ENCODE measurements at places on chromosomes 16 and 17.

DNA sequence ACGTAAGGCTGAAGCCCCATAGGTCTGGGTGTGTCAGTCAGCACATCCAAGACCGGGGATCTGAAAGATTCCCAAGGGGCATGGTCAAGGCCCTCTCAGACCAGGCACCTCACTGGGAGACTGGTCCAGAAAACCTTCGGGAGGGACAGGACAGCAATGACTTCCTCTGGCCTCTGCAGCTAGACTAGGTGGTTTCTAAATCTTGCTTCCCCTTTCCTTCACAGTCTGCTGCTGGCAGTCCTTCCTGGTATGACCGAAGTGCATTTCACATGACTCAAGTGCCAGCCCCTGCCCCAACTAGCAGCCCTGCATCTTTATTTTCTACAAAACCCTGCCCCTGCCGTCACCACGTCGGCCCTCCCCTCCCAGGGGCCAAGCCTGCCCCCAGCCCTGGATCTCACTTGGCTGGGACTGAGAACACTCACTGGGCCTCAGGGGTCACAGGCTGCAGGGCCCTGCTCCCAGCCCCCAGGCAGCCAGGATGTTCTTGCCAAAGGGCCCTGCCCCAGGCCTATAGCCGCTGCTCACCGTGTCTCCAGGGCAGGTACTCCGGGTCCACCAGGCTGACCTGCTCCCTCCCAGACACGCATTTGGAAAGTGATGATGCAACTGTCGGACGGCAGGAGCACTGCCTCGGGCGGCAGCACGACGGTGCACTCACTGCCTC lies 18.3 kb downstream of the POLR3K start:
- DNase-seq = no peak

GRCh38 chr17:75270218-75270965 lies 639 bp downstream of the MIF4GD start:
- DNase-seq = peak; percentile 43

DNA sequence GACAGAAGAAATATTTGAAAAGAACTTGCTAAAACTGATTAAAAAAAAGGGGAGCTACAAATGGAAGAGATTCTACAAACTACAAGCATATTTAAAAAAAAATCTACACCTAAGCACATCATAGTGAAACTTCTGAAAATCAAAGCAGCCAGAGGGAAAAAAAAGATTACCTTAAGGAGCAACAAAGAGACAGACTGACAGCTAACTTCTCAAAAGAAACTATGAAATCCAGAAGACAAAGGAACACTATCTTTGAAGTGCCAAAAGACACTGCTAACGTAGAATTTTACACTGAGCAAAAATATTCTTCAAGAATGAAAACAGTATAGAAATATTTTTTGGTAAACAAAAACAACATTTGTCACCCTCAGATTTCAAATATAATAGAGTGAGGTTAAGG lies 151.2 kb downstream of the MYO1D start:
- no peak for DNase-seq

DNA sequence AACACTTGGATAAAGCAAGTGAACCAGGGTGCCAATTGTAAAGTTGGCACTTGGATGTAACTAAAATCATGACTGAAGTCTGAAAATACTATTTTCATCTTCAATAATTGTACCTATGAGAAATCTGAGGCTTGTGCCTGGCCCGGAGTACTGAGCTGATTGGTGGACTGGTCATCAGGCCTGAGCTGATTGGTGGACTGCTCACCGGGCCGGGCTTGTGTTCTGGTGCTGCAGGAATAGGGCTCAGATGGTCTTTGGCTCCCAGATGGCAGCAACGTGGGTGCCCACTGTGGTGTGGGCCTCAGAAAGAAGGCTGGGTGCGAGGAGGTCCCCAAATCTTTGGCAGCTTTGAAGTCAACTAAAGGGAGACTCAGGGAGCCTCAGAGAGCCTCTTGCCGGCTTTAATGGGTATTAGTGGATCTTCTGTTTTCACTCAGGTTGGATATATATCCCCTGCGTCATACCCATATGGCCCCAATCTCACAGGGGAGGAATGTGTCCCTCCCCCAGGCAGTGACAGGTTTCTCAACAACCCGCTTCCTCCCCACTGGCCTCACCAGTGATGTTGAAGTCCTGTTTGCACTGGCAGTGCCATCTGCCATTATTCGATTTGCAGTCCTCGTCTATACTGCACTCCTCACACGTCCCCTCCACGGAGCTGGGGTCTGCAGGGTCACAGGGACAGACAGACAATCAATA lies 4.7 kb downstream of the UMOD start:
- DNase-seq = no peak

- no peak for DNase-seq
Observed at GRCh38 chr17:63116967-63117830, 151.2 kb downstream of the TANC2 start.

- DNase-seq = no peak
Observed at GRCh38 chr16:51055434-51055833, 95.6 kb downstream of the SALL1 start.

DNA sequence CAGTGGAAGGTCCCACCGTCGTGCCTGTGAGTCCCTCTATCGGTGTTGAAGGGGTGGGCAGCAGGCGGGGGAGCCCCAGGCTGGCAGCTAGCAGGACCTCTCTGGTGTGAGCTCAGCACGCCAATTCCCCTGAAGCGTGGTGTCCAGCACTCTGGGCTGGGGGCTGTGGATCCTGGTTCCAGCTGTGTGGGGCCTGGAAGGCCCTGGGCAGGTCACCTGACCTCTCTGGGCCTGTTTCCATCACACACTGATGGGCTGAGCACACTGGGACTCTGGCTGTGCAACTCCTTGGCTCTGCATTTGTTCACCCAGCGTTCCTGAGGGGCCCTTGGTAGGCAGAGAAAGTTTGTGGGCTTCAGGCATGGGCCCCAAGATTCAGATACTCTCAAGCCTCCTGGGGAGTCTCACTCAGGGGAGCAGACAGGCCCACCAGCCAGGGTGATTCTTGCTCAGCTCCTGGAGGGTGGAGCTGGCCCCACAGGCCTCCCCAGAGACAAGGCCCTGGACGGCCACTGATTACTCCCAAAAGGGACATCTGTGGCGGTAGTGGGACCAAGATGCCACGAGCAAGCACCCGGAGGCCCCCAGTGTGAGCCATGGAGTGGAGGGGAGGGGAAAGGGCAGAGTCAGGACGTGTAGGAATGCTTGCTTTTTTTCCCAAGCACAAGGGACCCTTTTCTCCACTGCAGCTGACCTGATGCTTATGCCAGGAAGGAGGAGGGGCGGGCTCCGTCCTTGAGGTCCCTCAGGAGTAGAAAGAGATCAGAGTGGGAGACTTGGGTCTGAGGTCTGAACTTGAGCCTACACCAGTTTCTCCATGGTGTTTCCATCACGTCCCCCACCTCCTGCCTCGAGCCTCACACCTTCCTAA lies 8.5 kb downstream of the SCGB1C2 start:
- no peak for DNase-seq

GRCh38 chr17:67862614-67863217 lies 37.4 kb downstream of the BPTF start:
- DNase-seq = no peak

DNA sequence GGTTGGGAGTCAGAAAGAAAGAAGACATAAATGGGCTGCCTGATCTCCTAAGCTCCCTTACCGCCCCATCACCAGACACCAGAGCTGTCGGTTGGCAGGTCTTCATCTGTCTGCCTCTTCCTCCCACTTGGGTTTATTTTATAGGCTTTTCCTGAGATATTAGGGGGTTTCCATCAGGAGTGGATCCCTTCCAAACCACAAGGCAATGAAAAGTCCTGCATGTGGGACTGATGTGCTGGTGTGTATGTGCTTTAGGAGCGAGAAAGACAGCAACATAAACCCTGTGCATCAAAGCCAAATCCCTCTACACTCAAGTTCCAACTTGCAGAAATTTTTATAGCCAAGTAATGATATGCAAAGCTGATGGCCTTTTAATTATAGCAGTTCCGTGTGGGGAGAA lies 389.5 kb downstream of the SLC39A11 start:
- DNase-seq = no peak

- no peak for DNase-seq
Observed at GRCh38 chr17:73196500-73196899, 3.6 kb downstream of the COG1 start.

DNA sequence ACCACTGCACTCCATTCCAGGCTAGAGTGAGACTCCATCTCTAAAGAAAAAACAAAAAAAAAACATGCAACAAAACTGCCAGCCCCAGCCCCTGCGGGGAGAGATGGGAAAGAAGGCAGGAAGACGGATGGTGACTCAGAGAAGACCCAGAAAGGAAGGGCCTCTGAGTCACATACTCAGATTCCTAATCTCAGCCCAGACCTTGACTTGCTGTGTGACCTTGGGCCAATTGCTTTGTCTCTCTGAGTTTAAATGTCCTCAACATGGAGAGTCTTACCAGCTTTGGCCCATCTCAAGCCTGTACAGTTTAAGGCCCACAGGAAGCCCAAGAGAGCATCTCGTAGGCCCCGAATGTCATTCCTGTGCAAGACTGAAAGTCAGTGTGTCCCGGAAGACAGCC lies 86.5 kb upstream of the LHX1 start:
- no peak for DNase-seq

- DNase-seq = no peak
Observed at GRCh38 chr17:41326173-41327145, 10.9 kb upstream of the KRTAP17-1 start.

DNA sequence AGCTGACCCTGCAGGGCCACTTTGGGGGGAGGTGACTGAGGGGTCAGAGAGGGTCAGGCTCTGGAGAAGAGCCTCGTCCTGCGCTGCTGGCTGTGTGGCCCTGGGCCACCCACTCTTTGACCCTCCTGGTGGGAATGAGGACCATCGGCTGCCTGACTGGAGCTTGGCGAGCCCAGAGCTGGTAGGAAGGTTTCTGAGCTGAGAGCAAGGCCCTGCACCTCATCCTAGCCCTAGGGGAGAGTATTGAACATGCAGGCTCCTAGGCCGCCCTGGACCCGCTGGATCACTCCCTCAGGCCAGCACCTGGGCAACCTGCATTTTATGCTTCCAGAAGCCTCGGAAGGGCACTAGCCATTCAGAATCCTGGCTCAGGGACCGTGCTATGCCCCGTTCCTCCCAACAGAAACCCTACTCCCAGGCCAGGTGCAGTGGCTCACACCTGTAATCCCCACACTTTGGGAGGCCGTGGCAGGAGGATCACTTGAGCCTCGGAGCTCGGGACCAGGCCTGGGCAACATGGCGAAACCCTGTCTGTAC lies 14.5 kb downstream of the MAP2K3 start:
- no peak for DNase-seq

DNA sequence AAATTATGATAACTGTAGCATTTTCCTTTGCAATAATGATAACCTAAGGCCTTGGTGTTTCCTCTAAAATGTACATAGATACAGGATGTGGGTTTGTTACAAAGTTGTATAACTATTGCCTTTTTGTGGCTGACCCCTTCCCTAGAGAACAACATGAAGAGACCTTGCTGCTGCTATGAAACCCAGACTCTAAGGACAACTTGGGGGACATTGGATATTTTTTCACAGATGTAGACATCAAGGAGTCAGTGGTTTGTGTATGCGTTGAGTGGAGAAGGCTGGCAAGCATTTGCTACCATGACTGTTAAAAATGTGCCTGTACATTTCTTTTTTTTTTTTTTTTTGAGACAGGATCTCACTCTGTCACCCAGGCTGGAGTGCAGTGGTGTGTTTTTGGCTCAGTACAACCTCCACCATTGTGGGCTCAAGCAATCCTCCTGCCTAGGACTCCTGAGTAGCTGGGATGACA lies 12.3 kb downstream of the HMOX2 start:
- DNase-seq = no peak

GRCh38 chr16:11359370-11359769 lies 14.1 kb downstream of the RMI2 start:
- DNase-seq = no peak

DNA sequence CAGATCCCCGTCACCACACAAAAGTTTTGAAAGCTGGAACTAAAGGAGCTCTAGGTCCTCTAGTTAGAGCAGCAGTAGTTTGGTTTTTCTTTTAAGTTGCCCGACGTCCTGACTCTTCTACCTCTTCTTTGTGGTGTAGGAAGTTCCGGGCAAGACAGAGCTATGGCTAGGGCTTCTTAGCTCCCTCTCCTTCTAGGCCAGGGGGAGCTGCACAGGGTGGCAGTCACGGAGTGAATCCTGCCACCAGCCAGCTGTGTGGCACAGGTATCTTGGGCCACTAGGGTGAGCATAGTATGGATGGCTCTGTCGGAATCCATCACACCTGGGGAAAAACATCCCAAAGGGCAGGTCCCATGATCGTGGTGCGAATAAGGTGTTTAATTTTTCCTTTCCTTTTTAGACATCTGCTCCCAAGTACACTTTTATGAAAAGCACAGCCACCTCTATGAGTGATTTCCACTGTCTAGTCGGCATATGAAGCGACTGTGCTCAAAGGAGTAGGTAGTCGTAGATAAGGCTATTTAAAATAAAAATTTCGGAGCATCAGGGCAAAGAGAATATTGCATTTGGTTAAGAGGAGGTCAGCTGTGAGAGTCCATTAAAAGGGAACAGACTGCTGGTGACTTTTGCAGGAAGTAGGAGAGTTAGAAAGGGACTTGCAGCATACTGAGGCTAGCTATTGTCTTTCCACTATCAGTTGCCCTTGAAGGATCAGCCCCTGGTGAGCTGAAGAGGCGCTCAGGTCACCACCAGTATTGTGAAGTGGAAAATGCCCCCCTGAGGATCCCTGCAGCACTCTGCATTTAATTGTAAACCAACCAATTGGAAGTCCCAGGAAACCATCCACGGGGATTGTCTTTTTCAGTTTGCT lies 2.1 kb downstream of the PRKCA start:
- DNase-seq = no peak

DNA sequence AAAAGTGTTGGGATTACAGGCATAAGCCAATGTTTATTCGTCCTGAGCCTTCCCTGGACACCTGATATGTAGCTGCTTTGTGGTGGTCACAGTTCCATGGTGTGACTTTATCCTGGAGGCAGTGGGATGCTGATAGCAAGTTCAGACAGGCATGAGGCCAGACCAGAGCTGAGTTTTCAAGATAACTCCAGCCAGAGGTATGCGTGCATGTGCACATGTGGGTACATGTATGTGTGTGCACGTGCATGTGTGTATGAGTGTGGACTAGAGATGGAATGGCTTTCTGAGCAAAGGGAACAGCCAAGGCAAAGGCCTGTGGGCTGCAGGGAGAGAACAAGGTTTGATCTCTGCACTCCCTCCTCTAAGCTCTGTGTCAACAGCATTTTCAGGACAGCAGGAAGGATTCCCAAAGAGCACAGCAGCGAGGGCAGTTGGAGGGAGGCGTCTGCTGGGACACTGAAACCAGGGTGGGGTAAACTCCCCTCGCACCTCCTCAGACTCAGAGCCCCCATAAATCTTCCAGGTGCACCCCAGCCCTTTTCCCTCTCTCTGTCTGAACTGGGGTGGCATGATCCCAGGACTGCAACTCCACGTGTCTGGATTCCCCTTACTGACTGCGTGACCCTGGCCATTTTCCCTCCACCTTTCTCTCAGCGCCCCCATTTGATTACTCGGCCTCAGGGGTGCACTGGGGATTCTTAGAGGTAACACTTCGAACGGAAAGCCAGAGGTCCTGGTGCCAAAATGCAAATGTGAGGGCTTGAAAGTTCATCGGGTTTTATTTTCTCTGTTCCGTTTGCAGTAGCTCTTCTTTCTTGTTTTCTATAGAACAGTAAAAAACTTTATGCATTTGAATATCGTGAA lies 15.3 kb downstream of the NLRC5 start:
- DNase-seq = no peak

GRCh38 chr17:34172390-34172918 lies 82.6 kb upstream of the CCL2 start:
- no peak for DNase-seq

- no peak for DNase-seq
Observed at GRCh38 chr17:36937959-36938565, 787 bp downstream of the LHX1 start.

All from stimulated activated CD8-positive, alpha-beta memory T cell treated with anti-CD3 and anti-CD28 coated beads, Interleukin-4, amount 100 ng/mL, for 24 hours (primary cell).